ENCODE measurements at places on chromosomes 7 and 10.
A peak's percentile ranks its signal among the peaks of the same experiment; 100 is the strongest.

- DNase-seq = peak; percentile 80
These were observed 684.0 kb upstream of the FOXK1 start for GRCh38 chr7:3998060-3998459.

DNA sequence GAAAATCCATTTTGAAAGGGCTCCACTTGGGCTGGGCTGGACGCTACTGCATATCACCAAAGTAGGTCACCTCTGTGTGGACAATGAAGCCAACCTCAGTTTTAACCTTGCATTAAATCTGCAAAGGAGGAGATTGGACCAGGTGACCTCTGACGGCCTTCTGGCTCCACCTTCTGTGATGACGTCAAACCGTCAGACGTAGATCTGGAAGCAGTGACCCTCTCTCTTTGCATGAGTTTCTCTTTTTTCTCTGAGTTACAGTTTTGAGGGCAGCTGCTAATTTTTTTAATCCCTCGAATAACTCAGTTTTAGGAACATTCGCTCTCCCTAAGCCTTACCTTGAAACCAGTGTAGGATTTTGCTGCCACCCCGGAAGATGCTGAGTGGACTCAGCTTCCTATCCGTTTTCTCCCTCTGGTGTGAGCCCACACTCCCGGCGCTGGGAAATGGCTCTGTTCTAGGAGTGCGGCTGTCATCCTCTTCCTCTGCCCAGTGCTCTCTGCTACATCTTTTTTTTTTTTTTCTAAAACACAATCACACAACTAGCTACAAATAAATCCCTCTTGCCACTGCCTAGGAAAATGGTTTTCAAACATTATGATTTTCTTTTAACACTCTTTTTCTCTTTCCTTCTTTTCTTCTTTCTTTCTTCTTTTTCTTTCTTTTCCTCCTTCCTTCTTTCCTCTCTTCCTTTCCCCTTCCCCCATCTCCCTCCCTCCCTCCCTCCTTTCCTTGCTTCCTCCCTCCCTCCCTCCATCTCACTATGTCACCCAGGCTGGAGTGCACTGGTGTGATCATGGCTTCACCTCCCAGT is 27.7 kb upstream of the NMT2 start:
- DNase-seq = no peak

- DNase-seq = no peak
These were observed 4.6 kb upstream of the TWIST1 start for GRCh38 chr7:19121977-19122588.

GRCh38 chr7:13240349-13240748 is 552.9 kb downstream of the ARL4A start:
- DNase-seq = no peak

DNA sequence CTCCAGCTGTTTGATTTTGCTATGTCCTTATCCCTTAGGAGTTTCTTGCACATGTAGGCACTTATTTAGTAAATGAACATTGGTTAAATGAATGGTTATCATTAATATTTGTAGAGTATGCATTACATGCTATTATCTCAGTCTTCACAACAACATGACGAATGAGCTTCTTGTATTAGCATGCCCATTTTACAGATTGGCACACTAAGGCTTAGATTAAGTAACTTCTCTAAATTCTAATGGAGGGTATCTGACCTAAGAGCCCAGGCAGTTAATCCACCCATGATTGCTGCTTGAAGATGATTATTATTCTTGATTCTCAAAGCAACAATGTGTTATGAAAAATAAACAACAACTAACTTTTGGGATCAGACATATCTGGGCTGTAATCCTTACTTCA is 32.7 kb downstream of the SP8 start:
- no peak for DNase-seq

- no peak for DNase-seq
These were observed 142.0 kb downstream of the PTPRN2 start for GRCh38 chr7:158445421-158446175.

DNA sequence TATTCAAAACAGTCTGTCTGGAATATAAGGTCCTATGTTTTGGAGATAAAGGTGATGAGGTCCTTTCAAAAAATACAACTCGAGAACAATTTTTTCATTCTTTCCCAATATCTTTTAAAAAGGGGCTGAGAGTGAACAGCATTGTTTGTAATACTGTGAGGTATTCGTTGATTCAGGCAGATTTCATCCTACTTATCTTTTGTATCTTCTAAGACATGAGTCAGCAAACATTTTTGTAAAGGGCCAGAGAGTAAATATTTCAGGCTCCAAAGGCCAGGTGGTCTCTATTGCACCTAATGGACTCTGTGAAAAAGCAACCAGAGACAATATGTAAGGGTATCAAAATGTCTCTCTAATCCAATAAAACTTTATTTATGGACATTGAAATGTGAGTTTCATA is 8.1 kb upstream of the ANK3 start:
- DNase-seq = no peak

- no peak for DNase-seq
These were observed 127.1 kb downstream of the CLEC2L start for GRCh38 chr7:139650429-139651100.

DNA sequence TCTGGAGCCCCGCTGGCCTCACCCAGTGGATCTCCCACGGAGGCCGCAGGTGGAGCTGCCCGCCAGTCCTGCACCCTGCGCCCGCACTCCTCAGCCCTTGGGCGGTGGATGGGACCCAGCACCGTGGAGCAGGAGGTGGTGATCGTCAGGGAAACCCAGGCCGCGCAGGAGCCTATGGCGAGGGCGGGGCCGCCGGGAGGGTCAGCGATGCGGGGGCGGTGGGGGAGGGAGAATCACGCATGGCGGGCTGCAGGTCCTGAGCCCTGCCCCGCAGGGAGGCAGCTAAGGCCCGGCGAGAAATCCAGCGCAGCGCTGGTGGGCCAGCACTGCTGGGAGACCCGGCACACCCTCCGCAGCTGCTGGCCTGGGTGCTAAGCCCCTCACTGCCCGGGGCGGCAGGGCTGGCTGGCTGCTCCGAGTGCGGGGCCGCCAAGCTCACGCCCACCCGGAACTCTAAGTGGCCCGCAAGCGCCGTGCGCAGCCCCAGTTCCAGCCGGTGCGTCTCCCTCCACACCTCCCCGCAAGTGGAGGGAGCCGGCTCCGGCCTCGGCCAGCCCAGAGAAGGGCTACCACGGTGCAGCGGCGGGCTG is 524.8 kb upstream of the TPK1 start:
- no peak for DNase-seq

- DNase-seq = peak; percentile 37
These were observed 42.3 kb downstream of the ANTXRL start for GRCh38 chr10:46328853-46329689.

DNA sequence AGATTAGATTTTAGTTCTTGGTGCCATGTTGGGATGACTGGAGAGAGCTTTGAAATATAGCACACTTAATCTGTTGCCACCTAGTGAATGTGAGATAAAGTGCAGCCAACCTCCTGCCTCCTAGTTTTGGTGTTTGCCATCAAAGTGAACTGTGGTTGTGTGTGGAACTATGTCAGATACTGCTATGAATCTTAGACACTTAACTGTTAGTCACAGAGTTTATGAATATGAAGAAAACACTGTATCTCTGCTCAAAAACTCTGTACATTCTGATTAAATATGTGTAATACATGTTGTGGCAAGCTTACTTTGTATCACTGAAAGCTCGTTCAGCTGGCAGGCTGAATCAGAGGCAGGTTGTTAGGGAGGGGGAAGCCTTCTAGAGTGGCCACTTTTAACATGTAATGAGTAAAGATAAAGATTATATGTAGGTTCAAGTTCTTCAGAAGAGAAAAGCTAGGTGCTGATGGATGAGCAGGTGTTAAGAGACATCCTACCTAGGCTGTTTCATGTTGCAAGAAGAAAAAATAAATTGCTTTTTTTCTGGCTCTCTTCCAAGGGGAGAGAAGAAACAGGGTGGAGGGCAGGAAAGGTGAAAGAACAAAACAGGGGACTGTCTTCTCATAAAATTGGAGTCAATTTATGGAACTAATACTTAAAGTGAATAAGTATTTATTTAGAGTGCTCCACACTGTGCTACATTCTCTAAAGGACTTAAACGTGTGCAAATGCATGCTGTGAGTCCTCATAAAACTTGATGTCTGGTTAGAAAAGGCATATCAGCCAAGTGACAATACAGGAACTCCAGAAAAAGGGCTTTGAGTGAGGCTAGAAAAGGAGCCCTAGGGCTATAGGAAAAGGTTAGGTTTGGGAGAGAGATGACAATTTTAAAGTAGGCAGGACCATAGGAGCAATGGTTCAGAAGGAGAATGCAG is 14.1 kb upstream of the LAMB1 start:
- DNase-seq = no peak

DNA sequence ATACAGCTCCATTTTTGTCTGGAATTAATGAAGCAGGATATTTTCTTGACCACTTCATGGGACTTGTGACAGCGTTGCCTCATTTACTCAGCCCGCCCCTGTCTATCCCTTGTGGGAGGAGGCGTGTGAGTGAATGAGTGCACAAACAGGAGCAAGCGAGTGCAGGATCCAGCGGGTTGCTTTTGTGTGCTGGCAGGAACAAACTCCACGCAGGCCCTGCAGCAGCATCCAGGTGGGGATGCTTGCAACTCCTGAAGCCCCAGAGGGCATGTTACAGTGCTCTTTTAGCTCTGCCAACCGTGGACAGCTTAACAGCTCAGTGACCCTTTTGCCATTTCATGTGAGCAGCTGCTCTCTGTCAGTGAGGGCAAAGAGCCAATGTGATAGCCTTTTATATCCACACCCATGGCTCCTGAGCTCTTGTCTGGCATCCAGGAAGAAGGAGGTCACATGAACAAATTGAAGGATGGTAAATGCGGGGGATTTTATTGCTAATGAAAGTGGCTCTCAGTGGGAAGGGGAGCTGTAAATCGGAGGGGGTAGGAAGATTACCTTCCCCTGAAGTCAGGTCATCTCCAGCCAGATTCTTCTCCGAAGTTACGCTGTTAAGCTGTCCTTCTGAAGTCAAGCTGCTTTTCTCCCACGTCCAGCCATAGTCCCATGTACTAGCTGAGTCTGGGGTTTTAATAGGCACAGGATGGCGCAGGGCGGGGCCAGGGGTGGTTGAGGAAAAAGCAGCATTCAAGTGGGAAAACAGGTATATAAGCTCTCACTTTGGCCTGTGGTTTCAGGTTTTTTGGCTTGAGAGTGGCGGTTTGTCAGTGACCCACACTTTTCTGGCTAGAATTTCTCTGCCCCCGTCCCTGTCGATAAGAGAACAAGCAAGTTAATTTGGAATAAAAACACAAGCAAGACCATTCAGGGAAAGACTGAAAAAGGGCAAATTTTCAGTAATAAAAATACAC is 714.7 kb upstream of the MBL2 start:
- DNase-seq = no peak

DNA sequence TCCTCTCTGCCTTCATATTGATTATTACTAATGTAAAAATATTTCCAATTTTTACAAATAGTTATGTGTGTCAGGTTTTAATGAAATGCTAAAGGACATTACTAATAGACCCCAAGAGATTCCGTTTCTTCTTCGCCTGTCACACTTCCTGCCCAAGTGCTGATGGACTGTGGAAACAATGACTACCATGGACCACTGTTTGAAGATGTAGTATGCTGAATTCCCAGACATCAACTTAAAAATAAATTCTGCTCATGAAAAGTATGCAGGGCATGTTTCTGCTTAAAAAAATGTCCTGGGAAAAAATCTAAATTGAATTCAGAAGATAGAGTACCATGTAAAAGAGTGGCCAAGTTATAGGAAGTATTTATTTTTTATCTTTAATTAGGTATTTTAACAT is 52.1 kb downstream of the ST7 start:
- DNase-seq = no peak

DNA sequence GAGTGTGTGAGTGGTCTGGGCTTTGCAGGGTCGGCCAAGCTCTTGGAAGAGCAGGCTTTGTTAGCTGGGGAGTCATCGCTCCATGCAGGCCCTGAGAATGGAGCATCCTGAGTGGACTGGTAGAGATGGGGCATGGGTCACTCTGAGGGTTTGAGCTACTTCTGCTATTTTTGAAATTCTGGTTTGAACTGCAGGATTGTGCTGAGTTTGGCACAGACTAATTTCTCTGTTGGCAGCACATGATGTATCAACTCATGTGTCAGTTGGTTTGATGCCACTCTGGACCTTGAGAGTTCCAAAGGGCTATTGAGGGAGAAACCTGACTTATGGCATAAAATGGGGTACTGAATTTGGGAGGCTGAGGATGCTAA is 56.3 kb downstream of the LRMDA start:
- no peak for DNase-seq

GRCh38 chr10:14478604-14479003 is 147.9 kb upstream of the FRMD4A start:
- peak; percentile 88 for DNase-seq

DNA sequence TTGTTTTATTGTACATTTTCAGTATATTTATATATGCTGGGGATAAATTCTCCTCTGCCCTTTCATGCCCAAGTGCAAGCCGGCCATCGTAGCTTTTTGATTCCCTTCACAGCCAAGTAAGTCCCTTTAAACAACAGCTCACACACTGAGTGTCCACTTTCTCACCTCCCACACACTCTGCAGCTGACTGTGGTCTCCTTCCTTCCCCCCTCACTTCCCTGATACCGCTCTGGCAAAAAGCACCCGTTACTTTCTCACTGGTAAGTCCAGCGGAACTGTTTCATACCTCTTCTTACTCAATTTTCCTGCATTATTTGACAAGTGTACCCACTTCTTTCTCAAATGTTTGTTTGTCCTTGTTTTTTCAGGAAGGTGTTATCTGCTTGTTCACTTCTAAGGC is 35.2 kb downstream of the MGAM start:
- no peak for DNase-seq

DNA sequence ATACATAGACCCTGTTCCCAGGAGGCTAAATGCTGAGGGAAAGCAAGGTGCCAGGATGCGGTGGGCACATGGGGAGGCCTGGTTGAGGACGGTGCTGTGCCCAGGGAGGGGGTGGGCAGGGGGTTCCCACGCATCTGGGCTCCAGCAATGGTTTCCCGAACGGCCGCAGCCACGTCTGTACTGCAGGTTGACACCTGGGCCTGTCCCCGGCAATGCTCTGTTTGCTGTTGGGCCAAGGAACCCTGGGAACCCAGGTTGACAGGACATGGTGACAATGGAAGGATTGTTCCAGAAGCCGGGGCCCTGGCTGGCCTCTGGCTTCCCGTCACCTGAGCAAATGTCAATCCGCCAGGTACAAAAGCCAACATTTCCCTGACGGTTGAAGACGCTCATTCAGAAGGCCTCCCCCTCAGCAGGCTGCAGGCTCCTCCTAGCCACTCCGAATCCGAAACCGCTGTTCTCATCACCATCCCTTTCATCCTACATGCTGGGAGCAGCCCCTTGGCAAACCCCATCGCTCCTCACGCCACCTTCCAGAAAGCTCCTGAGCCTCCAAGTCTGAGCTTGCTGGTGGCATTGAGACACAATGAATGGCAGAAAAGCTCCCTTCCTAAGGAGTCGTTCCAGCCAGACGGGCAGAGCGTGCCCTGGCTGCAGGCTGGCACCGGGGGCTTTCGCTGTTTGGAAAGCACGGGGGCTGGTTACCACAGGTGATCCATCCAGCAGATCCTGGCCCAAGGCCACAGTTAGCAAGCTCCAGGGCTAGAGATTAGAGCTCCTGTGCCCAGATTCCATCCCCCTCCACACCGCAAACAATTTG is 31.2 kb downstream of the SPOCK2 start:
- DNase-seq = no peak

DNA sequence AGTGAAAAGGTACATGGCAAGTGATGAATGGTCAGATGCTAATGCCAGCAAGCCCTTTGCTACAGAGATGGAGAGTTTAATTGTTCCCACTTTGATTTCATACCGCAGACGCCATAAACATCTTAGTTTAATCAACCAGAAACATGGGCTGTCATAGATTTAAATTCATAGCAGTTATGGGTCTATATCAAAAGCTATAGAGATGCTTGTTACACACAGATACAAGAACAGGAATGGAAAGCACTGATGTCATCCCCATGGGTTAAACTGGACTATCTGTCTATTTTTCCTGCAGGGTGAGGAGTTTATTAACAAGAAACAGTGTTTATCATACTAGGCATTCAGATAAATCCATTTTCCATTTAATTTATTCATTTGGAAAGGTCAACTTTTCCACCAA is 409.2 kb downstream of the NRG3 start:
- DNase-seq = no peak

Measured in right hindlimb (tissue), 1 donor.